ENCODE measurements at places on chromosomes 16 and 17. TPM values are rescaled to one million over a fixed set of nuclear protein-coding genes. Genes with fewer than 3 reads are reported as not detected.
A peak's percentile ranks its signal among the peaks of the same experiment; 100 is the strongest.

DNA sequence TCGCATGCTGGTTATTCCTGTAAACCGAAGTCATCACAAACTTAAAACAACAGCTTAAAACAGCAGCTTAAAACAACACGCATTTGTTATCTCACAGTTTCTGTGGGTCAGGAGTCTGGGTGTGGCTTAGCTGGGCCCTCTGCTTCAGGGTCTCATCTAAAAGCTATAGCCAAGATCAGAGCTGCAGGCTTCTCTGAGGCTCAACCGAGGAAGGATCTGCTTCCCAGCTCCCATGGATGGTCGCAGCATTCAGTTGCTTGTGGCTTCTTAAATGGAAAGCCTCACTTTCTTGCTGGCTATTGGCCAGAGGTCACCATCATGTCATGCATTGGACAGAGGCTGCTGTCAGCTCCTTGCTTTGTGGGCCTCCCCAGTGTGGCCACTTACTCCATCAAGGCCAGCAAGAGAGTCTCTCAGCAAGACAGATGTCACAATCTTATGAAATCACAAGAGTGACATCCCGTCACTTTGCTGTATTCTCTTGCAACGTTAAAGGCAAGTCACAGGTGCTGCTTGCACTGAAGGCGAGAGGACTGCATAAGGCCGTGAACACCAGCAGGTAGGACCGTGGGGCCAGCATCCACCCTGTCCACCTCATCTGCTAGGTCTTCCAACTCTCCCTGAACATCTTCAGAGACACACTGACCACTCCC is 117.9 kb upstream of the TNRC6C start:
- DNase-seq: no peak

- DNase-seq: no peak
Measured at GRCh38 chr16:24382762-24383407, 126.8 kb downstream of the CACNG3 start.

DNA sequence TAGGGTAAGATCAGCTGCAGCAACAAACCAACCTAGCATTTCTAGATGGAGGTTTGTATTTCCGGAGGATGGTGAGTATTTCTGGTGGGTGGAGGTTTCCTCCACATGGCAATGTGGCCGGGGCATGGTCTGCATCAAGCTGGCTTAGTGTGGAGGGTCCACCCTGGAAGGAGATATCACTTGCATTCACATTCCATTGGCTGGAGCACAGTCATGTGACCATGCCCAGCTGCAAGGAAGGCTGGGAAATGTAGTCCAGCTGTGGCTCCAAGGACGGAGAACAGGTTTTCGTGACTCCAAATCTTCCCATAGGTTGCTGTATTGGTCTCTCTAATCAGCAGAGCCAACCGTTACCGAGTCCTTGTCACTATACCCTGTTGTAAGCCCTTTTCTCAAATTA is 68.7 kb downstream of the RAI1 start:
- peak; percentile 62 for DNase-seq

- no peak for DNase-seq
Measured at GRCh38 chr17:45578516-45579455, 88.3 kb upstream of the PLEKHM1 start.

DNA sequence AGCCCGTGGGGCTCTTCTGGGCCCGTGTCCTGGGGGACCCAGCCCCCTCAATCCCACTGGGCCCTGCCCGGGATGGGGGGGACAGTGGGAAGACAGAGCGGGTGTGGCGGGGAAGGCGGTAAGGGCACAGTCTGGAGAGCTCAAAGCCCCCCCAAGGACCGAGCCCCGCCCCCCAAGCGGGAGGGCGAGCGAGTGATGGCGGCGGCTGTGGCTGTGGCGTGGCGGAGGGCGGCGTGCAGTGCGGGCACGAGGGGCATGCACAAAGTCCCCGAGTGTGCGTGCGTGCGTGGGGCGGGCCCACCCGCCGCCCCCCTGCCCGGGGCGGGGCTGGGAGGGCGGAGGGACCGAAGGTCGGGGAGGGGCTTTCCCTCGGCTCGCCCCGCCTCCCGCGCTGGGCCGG is 3.6 kb upstream of the WDR24 start:
- DNase-seq: no peak

- no peak for DNase-seq
Measured at GRCh38 chr16:72428681-72429376, 256.9 kb upstream of the PMFBP1 start.

DNA sequence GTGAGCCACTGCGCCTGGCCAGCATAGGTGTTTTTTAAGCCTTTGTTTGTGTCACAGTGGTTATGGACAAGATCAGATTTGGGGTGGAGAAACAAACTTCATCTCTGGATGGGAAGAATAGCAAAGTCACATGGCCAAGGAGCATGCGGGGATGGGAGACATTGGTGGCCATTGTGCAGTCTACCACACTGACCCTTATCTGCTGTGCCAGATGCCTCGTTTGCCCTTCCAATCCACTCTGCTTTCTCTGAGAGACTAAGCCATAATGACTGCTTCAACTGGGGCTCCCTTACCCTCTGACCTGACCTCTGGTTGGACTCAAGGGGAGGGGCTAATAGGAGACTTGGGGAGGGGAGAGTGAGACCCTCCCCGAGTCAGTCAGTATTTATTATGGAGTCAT is 166.8 kb downstream of the PRKCB start:
- DNase-seq: no peak

- DNase-seq: no peak
Measured at GRCh38 chr17:55668312-55668920, 54.2 kb downstream of the TMEM100 start.

- no peak for DNase-seq
Measured at GRCh38 chr16:21223787-21224186, 9.7 kb upstream of the ANKS4B start.

DNA sequence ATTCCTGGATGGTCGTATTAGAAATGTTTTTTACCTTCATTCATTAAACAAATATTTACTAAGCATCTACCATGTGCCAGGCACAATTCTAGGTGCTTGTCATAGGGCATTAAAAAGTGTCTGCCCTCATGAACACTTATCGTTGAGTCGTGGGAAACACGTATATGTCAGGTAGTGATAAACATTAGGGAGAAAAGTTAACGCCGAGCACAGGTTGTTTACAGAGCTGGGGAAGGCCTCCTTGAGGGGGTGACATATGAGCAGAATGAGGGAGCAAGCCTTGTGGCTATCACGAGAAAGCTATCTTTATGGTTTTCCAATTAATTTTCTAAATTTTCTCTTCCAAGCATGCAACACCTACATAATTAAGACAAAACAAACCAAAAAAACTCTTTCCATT is 985 bp upstream of the ZNF213 start:
- no peak for DNase-seq

GRCh38 chr17:4551796-4552525 is 3.2 kb downstream of the MYBBP1A start:
- DNase-seq: no peak

DNA sequence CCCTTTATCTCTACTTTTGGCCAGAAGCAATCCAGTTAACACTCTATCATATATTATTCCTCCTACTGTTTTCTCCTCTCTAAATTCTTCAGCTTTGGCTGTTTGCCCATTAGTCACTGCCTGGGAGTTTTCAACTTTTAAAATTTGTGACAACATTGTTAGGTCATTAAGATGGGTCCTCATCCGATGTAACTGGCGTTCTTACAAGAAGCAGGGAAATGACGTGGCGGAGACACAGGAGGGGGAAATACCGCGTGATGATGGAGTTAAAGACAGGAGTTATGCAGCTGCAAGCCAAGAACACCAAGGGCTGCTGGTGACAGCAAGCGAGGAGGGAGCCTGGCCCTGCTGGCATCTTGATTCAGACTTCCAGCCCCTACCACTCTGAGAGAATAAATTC is 34.8 kb upstream of the CPHXL start:
- no peak for DNase-seq

GRCh38 chr16:77555126-77555525 is 120.3 kb upstream of the ADAMTS18 start:
- DNase-seq: no peak

- no peak for DNase-seq
Measured at GRCh38 chr17:73950593-73950914, 252.9 kb upstream of the RPL38 start.

GRCh38 chr17:83135692-83136091 is 56.3 kb downstream of the METRNL start:
- no peak for DNase-seq

DNA sequence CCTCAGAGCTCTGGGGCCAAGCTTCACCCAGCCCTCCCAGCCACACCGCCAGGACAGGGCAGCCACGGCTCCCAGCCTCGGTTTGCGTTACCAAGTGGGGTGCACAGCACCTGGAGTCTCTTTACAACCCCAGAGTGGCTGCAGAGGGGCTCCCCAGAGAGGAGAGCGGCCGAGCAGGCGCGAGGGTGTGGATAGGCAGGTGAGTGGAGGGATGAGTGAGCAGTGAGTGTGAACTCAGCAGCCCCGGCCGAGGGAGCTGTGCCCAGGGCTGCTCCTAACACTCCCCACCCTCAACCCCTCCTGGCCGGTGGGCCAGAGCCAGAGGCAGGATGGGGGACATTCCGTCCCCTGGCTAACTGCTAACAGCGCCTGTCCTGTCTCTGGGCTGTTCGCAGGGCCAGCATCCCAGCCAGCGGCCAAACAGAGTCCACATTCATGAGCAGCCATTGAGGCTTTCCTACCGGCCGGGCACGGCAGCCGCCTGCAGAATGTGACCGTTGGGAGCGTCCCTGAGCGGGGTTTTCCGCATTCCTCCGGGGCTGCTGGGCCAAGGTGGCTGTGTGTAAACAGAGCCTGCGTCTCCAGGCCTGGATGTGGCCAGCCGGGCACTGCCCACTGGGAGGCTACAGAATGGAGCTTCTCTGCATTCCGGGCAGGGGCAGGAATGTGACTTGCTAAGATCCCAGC is 5.3 kb downstream of the ZNF469 start:
- DNase-seq: no peak

GRCh38 chr17:29968271-29968670 is 26.8 kb downstream of the EFCAB5 start:
- DNase-seq: no peak

DNA sequence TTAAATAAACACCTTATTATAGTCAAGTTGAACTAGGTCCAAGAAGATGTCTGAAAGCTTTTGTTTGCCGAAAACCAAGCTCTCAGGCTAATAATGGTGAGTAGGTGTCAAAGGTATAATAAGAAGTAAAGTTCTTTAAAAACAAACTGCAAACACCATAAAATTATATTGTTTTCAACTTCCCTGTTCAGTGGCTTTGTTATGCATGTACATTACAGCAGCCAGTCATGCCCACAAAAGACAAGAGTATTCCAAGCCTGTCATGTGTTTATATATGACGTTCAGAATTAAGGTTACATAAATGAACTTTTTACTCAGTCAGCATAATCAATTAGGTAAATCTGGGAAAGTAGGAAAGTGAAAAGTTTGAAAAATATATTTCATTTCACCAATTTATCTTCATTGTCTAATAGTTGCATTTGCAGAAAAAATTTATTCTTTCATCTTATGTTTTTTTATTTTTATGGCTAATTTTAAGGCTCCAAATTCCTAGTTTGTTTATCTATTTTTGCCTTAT is 928.7 kb upstream of the SOX9 start:
- DNase-seq: no peak

GRCh38 chr17:79654960-79655382 is 44.1 kb upstream of the RBFOX3 start:
- no peak for DNase-seq

DNA sequence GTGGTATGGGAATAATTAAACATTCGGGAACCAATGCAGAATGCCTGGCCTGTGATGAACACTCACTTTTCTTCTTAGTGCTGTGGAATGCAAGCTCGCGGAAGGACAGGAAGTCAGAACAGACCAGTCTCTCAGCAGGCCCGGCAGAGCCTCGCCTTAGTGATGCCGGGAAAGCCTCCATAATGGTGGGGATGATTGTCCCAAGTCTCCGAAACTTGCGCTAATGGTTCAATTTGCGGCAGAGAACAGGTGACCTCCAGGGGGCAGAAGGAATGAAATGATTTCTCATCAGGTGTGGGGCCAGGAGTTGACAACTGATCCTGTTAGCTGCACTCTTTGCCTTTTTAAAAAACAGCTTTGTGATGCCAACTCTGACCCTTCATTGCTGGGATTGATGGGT is 170.6 kb downstream of the GSG1L start:
- no peak for DNase-seq

DNA sequence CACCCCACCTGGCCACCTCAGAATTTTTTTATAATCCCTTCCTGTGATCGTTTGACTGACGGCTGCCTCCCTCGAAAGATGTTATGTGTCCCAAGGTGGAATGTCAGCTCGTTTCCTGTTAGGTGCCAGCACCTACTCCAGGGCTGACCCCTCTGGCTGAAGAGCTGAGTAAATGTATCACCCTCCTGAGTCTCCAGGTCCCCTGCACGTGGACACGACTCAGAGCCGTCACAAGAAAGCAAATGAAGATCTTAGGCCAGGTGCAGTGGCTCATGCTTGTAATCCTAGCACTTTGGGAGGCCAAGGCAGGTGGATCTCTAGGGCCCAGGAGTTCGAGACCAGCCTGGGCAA is 273.2 kb downstream of the C16orf95 start:
- DNase-seq: no peak

DNA sequence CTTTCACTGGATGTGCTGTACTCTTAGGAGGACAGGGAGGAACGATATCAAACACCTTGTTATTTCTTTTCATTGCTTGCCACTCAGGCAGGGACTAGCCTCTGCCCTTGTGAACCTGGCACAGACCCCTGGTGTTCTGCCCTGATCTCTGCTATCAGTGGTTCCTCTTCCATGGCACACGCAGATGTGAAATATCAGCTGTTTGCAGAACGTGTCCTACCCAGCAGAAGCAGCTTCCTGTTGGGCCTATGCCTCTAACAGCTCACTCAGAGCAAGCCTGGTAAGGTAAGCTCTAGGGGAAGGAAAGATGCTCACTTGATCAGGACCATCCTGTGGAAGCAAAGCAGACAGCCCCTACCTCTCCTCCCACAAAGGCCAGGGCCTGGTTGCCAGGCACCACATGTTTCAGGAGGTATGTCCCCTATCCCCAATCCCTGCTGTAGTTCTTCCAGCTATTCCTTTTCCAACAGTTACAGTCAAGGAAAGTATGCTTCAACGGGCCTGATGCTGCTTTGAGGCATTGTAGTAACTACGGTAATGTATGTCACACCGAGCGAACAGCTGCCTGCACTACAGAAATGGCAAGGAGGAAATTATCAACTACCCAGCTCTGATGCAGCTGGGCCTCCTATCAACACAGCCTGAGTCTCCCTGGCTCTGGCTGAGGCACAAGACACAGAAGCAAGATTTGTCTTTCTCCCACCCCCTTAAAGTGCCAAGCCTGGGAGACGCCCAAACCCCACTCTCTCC is 41.3 kb upstream of the GFOD2 start:
- no peak for DNase-seq

DNA sequence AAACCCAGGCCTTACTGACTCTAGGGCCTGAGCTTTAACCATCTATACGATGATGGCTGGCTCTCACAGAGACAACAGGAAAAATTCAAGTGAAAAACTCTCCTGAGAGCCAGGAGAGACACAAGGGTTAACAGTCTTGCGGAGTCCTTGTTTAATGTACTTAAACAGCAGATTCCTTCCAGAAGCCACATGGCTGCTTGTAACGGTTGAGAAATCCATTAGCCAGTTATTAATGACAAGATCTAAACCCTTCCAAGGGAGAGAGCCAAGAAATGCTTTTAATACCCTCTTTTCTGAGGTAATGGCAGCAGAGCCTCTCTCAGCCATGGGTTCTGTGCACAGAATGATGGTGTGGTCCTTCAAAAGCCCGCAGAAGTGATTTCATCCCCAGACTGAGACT is 5.2 kb upstream of the ALDOA start:
- DNase-seq: no peak

CLEC10A gene
- 30.4 TPM for total RNA-seq

HS3ST3A1 gene
- total RNA-seq: 1.1 TPM

LLGL2 gene
- total RNA-seq: 34.4 TPM

DOC2B gene
- total RNA-seq: 0.33 TPM

KRTAP3-2 gene
- total RNA-seq: not detected

ADAP2 gene
- total RNA-seq: 0.95 TPM
